ENCODE measurements at places on chromosomes 11 and 22. TPM values are rescaled to one million over a fixed set of nuclear protein-coding genes. Genes with fewer than 3 reads are reported as not detected.

DNA sequence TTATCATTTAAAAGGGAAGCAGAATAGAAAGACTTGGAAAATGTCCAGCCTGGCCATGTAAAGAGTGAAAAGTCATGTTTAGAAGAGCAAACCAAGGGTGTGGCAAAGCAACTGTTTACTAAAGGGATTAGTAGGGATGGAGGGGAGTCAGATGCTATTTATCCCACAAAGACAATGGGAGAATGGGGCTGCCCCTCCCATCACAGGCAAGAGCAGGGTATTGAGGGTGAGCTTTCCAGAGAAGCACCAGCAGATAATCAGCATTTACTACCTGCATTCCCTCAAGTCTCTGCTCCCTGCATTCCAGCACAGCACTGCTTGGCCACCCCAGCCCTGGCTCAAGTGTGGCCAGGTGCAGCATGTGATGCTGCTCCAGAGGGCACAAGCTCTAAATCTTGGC, 18.5 kb upstream of the QSER1 start:
- no peak for DNase-seq
- no peak overlapping the region for H3K27ac ChIP-seq
- no peak overlapping the region for H3K4me3 ChIP-seq

DNA sequence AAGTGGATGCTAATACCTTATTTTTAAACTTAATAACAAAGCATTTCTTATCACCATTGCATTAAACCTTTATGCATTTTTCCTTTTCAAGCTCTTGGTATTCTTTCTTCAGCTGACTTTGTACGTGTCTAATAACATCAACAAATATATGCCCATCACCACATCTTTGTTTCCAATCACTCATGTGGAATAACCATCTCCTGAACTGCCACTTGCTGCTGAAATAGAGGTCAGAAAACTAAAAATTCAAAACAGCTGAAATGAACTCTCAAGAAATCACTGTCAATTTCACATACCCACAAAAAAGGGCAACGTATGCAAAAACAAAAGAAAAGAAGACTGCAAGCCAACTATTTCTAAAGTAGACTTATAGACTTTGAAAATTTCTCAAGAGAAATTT, 7.4 kb downstream of the MSANTD4 start:
- H3K4me1 ChIP-seq, result peaks cover 48% of the 10 kb centered on the region
- H3K36me3 ChIP-seq, result peaks cover 48% of the 10 kb centered on the region
- no peaks in the 10 kb centered on the region for H3K27me3 ChIP-seq
- H3K27ac ChIP-seq, result no peak overlapping the region

DNA sequence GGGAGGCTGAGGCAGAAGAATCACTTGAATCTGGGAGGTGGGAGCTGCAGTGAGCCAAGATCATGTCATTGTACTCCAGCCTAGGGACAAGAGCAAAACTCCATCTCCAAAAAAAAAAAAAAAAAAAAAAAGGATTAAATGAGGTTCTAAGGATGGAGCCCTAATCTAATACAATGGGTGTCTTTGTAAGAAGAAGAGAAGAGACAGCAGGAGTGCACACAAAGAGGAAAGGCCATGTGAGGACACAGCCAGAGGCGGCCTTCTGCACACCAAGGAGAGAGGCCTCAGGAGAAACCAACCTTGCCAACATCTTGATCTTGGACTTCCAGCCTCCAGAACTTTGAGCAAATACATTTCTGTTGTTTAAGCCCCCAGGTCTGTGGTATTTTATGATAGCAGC, 66.6 kb upstream of the CECR2 start:
- H3K4me3 ChIP-seq, result no peak overlapping the region
- H3K36me3 ChIP-seq, result no peaks in the 10 kb centered on the region
- peaks cover 1% of the 10 kb centered on the region for H3K27me3 ChIP-seq
- H3K4me1 ChIP-seq, result peaks cover 25% of the 10 kb centered on the region
- DNase-seq, result no peak

The NAGA gene
- 9.4 TPM for total RNA-seq

DNA sequence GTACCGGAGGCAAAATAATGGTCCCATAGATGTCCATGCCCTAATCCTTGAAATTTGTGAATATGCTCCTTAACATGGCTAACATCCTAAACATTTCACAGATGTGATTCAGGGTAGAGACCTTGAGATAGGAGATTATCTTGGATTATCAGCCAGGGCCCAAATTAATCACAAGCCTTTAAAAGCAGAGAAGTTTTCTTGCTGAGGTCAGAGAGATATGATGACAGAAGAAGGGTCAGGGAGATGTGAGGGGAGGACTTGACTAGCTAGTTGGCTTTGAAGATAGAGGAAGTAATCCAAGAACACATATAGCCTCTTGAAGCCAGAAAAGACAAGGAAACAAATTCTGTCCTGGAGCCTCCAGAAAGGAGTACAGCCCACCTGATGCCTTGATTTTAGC, 19.1 kb upstream of the FDX1 start:
- no peak overlapping the region for H3K27ac ChIP-seq
- no peak for DNase-seq
- no peaks in the 10 kb centered on the region for H3K27me3 ChIP-seq
- no peak overlapping the region for H3K4me3 ChIP-seq
- no peaks in the 10 kb centered on the region for H3K4me1 ChIP-seq
- no peaks in the 10 kb centered on the region for H3K36me3 ChIP-seq

GRCh38 chr11:65320386-65321075, 5.9 kb downstream of the CDC42EP2 start:
- no peak for DNase-seq
- peaks cover 4% of the 10 kb centered on the region for H3K4me1 ChIP-seq
- no peak overlapping the region for H3K4me3 ChIP-seq

DNA sequence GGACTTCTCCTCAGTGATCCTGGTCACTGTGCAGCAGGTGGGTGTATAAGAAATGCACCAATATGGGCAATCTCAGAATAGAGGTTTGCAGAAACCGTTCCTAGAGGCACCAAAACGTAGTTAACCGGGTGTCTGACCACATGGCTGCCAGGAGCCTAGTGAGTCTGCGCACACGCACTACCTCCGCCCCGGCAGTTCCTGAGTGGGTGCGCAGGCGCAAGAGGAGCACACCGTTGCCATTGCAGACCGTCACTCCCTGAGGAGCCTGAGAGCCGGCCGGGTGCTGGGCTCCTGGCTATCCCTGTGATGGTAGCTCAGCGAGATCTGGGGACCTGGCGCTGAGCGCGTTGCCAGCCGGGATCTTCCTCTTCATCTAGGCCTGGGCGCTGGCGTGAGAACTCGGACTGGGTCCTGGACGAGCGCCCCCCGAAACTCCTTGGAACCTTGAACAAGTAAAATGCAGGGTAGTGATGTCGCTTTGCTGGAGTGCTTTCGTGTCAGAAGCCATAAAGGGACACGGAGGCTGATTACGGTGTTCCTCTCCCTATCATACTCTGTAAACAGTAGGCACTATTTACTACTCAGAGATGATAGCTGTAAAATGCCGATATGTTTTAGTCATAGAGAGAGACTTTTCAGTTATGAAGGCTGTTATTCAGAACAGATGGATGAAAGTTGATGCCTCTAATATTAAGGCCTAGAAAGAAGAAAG, at the start of gene MS4A13:
MS4A13 (plus strand) TSS at position 249 of the 712 bp plus-strand sequence. CDS start 2,692 bp downstream, outside the sequence.
- no peaks in the 10 kb centered on the region for H3K4me1 ChIP-seq
- no peak for DNase-seq
- peaks cover 13% of the 10 kb centered on the region for H3K27me3 ChIP-seq
- H3K27ac ChIP-seq, result no peak within 1 kb of the TSS
- no peak within 1 kb of the TSS for H3K4me3 ChIP-seq

GRCh38 chr11:45395947-45396346, 109.8 kb upstream of the SYT13 start:
- no peak overlapping the region for H3K4me3 ChIP-seq
- H3K4me1 ChIP-seq, result no peaks in the 10 kb centered on the region
- no peak overlapping the region for H3K27ac ChIP-seq
- no peaks in the 10 kb centered on the region for H3K36me3 ChIP-seq
- H3K27me3 ChIP-seq, result no peaks in the 10 kb centered on the region

- H3K27me3 ChIP-seq, result peaks cover 18% of the 10 kb centered on the region
- H3K36me3 ChIP-seq, result no peaks in the 10 kb centered on the region
- no peaks in the 10 kb centered on the region for H3K4me1 ChIP-seq
- DNase-seq, result no peak
- no peak overlapping the region for H3K4me3 ChIP-seq
- H3K27ac ChIP-seq, result no peak overlapping the region
Measured at GRCh38 chr11:93552874-93553273, 9.7 kb upstream of the SMCO4 start.

The CDKN1C gene
- total RNA-seq, result 1.6 TPM

The NELL1 gene
- total RNA-seq, result not detected

The RAG1 gene
- total RNA-seq, result 0.36 TPM

The CHADL gene
- not detected for total RNA-seq

- H3K4me1 ChIP-seq, result no peaks in the 10 kb centered on the region
- no peaks in the 10 kb centered on the region for H3K27me3 ChIP-seq
- no peak overlapping the region for H3K27ac ChIP-seq
- no peak for DNase-seq
- H3K36me3 ChIP-seq, result no peaks in the 10 kb centered on the region
Measured at GRCh38 chr11:33222052-33222750, 35.0 kb upstream of the HIPK3 start.

DNA sequence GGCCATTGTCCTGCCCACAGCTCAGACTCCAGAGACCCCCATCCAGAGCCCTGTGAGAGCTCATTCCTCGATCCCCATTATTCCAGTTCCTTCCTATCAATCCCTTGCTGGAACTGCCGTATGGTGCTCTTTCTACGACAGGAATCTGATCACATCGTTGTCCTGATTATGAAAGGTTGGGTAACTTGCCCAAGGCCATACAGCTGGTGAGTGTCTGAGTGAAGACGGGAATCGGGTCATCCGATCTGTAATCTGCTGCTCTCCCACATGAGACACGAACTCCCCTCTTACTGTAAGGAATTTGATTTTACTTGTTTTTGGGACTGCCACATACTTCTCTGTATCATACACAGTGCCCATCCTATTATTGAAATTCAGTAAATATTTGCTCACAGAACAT, 149.1 kb downstream of the OPCML start:
- no peak for DNase-seq
- H3K4me3 ChIP-seq, result no peak overlapping the region
- no peaks in the 10 kb centered on the region for H3K36me3 ChIP-seq
- no peak overlapping the region for H3K27ac ChIP-seq

The PKDREJ gene
- not detected for total RNA-seq

- no peaks in the 10 kb centered on the region for H3K4me1 ChIP-seq
- no peak overlapping the region for H3K27ac ChIP-seq
- no peak overlapping the region for H3K4me3 ChIP-seq
- H3K36me3 ChIP-seq, result no peaks in the 10 kb centered on the region
- no peaks in the 10 kb centered on the region for H3K27me3 ChIP-seq
Measured at GRCh38 chr11:39817241-39817640, 1642.2 kb downstream of the LRRC4C start.

The HTATIP2 gene
- total RNA-seq, result 44.8 TPM

DNA sequence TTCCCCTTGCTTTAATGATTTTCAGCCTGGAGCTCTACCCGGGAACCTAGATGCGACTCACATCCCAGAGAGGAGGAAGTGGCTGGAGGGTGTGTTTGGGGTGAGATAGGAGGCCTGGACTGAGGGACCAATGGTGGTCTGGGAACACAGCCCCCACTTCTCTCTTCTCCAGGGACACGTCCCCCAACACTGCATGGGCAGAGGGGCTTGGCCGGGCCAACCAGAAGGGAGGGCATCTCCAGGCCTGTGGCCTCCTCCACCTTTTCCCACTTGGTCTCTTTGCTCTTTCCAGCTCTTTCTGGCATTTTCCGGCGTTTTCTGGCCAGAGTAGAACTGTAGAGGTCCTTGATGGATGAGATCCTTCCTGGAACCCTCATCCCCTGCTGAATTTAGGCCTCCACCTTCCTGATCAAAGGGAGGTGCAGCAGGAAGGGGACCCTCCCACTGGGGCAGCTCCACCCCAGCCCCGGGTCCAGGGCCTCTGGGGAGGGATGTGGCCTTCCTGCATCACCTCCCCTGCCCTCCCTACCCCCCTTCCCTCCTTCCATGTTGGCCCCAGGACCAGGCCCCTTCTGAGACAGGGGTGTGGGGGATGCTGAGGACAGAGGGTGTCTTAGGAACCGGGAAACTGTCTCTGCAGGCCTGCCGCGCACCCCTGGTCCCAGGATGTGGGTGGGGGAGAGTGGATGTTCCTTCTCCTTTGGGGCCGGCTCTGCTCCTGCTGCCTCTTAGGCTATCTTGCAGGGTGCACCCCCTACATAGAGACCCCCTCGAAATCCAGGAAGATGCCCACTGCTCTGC, 24.4 kb downstream of the MRGPRG start:
- H3K4me1 ChIP-seq, result no peaks in the 10 kb centered on the region
- no peaks in the 10 kb centered on the region for H3K27me3 ChIP-seq
- no peaks in the 10 kb centered on the region for H3K36me3 ChIP-seq
- no peak for DNase-seq

- no peak overlapping the region for H3K27ac ChIP-seq
- no peak overlapping the region for H3K4me3 ChIP-seq
- H3K36me3 ChIP-seq, result no peaks in the 10 kb centered on the region
- DNase-seq, result no peak
Measured at GRCh38 chr11:120258661-120259060, 18.7 kb downstream of the POU2F3 start.

DNA sequence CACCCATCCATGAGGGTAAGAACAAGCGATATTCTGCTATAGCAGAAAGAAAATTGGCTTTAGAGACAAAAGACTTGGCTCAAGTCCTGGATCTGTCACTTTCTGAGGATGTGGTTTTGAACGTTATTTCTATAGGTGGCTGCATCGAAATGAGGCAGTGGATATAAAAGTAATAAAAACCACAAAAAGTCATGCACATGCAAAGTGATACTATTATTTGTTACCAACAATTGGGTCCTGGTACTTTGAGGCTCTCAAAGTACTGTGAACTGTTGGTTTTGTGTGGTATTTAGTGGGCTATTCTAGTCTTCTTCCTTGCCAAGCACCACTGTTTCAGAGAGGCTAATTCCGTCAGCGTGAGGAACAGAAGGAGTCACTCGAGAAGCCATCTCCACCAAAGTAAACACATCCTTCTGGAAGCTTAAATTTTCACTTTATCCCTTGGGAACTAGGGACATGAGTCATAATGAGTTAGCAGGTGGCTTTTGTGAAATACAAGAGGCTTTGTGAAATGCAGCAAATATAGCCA, 13.1 kb downstream of the UBASH3B start:
- H3K4me3 ChIP-seq, result peak overlapping the region; percentile 33
- no peaks in the 10 kb centered on the region for H3K27me3 ChIP-seq
- DNase-seq, result peak; percentile 33
- H3K36me3 ChIP-seq, result peaks cover 42% of the 10 kb centered on the region

The CASP5 gene
- not detected for total RNA-seq

Measured in activated CD8-positive, alpha-beta T cell treated with anti-CD3 and anti-CD28 coated beads for 36 hours (primary cell).